Common myeloid progenitor, CD34-positive (primary cell): ENCODE measurements at places on chromosomes 12 and 14.
A peak's percentile ranks its signal among the peaks of the same experiment; 100 is the strongest.

GRCh38 chr14:55957950-55958349 lies 160.3 kb upstream of the PELI2 start:
- no peaks in the 10 kb centered on the region for H3K27me3 ChIP-seq
- DNase-seq = no peak
- no peaks in the 10 kb centered on the region for H3K36me3 ChIP-seq
- H3K4me1 ChIP-seq = no peaks in the 10 kb centered on the region
- no peak overlapping the region for H3K4me3 ChIP-seq

- no peak overlapping the region for H3K27ac ChIP-seq
- H3K27me3 ChIP-seq = no peaks in the 10 kb centered on the region
- peak; percentile 54 for DNase-seq
Measured at GRCh38 chr12:92208613-92209121, 63.0 kb upstream of the BTG1 start.

- no peaks in the 10 kb centered on the region for H3K36me3 ChIP-seq
- no peak for DNase-seq
- H3K4me3 ChIP-seq = no peak overlapping the region
- H3K4me1 ChIP-seq = no peaks in the 10 kb centered on the region
- H3K27me3 ChIP-seq = no peaks in the 10 kb centered on the region
Measured at GRCh38 chr14:26765768-26766520, 168.1 kb upstream of the NOVA1 start.

GRCh38 chr12:122096014-122096413 lies 17.5 kb downstream of the MLXIP start:
- no peak overlapping the region for H3K4me3 ChIP-seq
- no peaks in the 10 kb centered on the region for H3K27me3 ChIP-seq
- peak overlapping the region; percentile 21 for H3K27ac ChIP-seq

GRCh38 chr14:59969319-59969718 lies 49.4 kb downstream of the LRRC9 start:
- no peaks in the 10 kb centered on the region for H3K4me1 ChIP-seq
- no peak overlapping the region for H3K4me3 ChIP-seq
- H3K27me3 ChIP-seq = no peaks in the 10 kb centered on the region
- DNase-seq = no peak
- H3K36me3 ChIP-seq = no peaks in the 10 kb centered on the region

DNA sequence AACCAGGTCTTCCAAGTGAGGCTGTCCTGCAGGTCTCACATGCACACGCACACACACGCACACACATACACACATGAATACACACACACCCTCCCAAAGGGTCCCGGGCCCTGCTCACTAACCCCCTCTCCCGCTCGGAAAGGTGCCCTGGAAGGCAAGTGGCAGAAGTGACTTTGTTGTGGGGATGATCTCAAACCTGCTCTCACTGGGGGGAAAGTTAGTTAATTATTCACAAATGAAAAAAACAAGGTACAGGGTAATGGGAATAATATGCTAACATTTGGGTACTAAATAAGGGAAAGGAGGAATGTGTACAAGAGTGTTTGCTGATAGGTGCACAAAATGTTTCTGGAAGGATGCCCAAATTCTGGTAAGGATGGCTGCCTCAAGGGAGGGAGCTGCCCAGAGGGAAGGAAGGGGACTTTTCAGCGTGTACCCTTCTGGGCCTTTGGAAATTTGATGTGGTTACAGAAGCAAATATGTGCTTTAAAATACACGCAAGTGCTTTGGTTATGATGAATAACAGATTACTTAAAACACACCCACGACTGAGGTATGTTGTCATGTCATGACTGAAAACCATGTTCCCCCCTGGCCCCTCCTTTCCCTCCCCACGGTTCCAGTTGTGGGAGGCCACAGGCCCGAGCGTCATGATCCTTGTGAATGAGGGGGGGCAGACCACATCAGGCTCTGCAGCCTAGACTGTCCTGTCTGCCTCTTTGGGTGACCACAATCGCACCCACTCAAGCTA lies 43.3 kb upstream of the PLEKHG6 start:
- H3K4me1 ChIP-seq = peaks cover 2% of the 10 kb centered on the region
- no peak overlapping the region for H3K4me3 ChIP-seq
- no peaks in the 10 kb centered on the region for H3K36me3 ChIP-seq
- H3K27me3 ChIP-seq = no peaks in the 10 kb centered on the region

GRCh38 chr12:26878661-26879119 lies 45.7 kb upstream of the ITPR2 start:
- H3K27ac ChIP-seq = no peak overlapping the region
- DNase-seq = peak; percentile 36
- no peaks in the 10 kb centered on the region for H3K27me3 ChIP-seq
- H3K36me3 ChIP-seq = no peaks in the 10 kb centered on the region
- H3K4me1 ChIP-seq = no peaks in the 10 kb centered on the region
- no peak overlapping the region for H3K4me3 ChIP-seq

DNA sequence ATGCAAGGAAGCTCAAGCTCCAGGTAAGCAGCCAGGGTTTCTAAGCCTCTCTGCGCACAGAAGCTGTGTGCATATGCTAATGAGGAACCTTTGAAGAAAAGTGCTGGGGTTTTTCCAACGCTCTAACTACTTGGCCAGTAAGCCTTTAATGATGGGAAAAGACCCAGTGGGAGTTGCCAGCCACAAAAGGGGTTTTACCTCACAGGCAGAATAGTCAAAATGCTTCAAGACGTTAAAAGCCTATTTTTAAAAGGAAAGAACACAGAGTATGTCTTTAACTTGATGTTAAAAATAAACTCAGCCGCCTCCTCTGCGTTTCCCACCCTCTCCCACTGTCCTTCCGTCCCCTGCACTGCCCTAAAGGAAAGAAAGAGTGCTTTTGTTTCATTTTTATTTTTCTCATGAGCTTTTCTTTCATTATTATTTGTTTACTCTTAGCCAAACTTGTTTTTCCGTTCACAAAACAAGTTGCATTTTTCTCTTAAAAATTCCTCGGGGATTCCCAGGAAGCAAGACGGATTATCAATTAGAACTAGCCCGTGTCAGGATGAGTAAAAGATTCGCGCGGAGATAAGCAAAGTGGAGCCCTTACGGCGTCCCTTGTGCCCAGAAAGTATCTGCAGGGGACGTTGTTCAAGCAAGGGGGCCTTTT lies 209.8 kb upstream of the NUDT4 start:
- DNase-seq = no peak
- no peaks in the 10 kb centered on the region for H3K27me3 ChIP-seq
- no peaks in the 10 kb centered on the region for H3K4me1 ChIP-seq
- no peaks in the 10 kb centered on the region for H3K36me3 ChIP-seq
- H3K27ac ChIP-seq = no peak overlapping the region

DNA sequence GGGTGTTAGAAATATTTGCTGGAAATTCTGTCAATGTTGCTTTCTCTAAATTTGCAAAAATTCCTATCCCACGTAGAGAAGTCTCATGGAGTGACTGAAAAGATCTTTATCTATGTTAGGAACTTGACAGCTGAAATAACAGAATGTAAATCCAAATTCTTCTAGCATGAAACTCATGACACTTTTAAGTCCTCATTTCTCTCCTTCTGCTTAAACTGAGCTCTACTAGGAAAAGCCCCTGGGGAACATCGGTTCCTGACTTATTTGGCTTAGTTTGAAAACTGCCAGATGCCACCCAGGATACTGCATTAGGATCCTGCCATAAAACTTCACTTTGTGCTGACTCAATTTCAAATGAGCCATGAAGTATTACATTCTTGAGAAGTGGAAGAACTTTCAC lies 426.0 kb downstream of the GALC start:
- no peaks in the 10 kb centered on the region for H3K36me3 ChIP-seq
- no peak overlapping the region for H3K4me3 ChIP-seq
- no peak for DNase-seq

DNA sequence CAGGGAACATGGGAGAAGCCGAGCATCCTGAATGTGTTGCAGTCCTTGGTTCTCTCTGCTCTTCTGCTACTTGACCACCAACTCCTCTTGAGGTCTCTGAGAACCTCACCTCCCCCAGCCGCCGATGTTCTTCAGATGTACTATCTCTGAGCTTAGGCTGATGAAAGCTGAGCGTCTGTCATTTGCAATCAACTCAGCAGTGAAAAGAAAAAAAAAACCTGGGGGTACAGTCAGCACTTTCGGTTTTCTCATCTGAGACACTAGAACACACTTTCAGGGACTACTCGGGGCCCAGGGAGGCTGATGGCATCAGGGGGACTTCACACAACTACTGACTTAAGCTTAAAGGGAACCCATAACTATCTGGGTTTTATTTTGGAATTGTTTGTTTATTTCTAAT lies 9.6 kb upstream of the FLVCR2 start:
- no peaks in the 10 kb centered on the region for H3K36me3 ChIP-seq
- peaks cover 16% of the 10 kb centered on the region for H3K4me1 ChIP-seq
- DNase-seq = no peak
- no peak overlapping the region for H3K4me3 ChIP-seq

DNA sequence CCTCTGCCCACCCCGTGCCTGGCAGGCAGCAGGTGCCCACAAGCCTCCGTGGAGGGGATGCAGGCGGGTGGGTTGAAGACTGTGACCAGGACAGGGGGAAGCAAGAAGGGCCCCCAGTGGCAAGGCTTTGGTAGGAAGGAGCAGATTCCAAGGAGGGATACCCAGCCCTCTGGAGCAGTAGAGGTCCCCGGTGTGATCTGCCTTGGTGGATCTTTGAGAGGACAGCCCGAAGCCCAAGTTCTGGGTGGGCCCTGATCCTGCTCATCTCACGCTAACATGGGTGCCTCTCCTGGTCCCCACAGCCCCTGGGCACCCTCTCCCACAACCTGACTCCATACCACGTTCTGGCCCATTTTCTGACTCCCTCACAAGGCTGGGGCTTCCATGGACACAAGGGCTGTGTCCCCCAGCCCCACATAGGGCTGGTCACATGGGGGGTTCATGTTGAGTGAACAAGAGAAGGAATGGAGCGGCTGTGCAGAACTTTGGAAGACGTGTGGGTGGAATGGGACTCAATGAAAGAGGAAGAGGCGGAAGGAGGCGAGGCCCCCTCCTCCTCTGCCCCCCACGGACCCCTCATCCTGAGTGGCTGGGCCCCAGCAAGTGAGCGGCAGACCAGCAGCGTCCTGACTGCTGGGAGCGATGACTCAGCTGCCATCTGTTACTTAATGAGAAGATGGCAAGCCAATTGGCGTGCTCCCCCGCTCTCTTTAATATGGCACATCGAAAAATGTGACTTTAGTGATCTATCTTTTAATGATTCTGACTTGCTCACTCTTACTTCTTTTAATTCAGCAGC lies 77.0 kb upstream of the BCL11B start:
- H3K36me3 ChIP-seq = no peaks in the 10 kb centered on the region
- H3K27ac ChIP-seq = no peak overlapping the region
- peaks cover 25% of the 10 kb centered on the region for H3K27me3 ChIP-seq
- H3K4me3 ChIP-seq = no peak overlapping the region

DNA sequence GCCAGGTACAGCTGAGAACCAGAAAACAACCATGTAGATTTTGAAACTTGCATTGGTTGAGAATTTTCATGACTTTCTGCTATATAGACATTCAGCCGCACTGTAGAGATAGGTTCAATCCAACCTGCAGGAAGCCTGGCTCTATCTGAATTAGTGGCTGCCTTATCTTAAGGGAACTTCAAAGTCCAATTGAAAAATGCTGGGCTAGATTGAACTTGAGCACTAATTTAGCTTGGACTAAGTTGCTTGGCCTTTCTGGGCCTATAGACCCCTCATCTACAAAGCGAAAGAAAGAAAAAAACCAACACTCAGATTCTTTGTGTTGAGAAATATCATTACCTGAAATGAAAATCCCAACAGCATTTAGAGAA lies 332.4 kb downstream of the NUAK1 start:
- H3K27me3 ChIP-seq = no peaks in the 10 kb centered on the region
- no peaks in the 10 kb centered on the region for H3K36me3 ChIP-seq
- no peaks in the 10 kb centered on the region for H3K4me1 ChIP-seq
- H3K27ac ChIP-seq = no peak overlapping the region
- no peak for DNase-seq

GRCh38 chr14:72723858-72724530 lies 169.9 kb downstream of the DPF3 start:
- H3K4me1 ChIP-seq = no peaks in the 10 kb centered on the region
- H3K36me3 ChIP-seq = no peaks in the 10 kb centered on the region
- H3K27me3 ChIP-seq = peaks cover 2% of the 10 kb centered on the region
- no peak overlapping the region for H3K4me3 ChIP-seq
- no peak overlapping the region for H3K27ac ChIP-seq

- DNase-seq = no peak
Measured at GRCh38 chr12:124938108-124938507, 23.7 kb upstream of the UBC start.
